ENCODE measurements at places on chromosomes 3 and 15.

GRCh38 chr3:50913260-50913659, 238.5 kb downstream of the DOCK3 start:
- DNase-seq: no peak

GRCh38 chr3:129836381-129837064, 57.0 kb downstream of the TMCC1 start:
- no peak for DNase-seq

DNA sequence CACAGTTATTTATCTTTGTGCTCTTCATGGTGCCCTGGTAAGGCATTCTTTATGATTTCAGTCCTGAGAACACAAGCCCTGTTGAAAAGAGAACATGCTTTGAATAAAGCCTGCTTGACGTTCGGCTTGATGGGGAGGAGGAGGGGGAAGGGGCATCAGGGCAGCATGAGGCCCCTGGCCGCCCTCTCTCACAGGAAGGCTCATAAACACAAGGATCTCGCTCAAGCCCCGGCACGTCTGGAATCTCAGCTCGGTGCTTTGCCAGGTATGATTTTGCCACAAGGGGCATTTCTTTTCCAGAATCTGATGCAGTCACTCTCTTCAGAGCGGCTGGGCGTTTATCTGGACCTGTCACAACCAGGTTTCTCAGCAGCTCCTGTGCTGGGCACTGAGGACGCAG, 129.4 kb downstream of the DNAJB8 start:
- DNase-seq: no peak

GRCh38 chr3:149955449-149955848, 15.2 kb downstream of the PFN2 start:
- DNase-seq: no peak

GRCh38 chr15:75104804-75105557, 81.6 kb downstream of the PPCDC start:
- no peak for DNase-seq

DNA sequence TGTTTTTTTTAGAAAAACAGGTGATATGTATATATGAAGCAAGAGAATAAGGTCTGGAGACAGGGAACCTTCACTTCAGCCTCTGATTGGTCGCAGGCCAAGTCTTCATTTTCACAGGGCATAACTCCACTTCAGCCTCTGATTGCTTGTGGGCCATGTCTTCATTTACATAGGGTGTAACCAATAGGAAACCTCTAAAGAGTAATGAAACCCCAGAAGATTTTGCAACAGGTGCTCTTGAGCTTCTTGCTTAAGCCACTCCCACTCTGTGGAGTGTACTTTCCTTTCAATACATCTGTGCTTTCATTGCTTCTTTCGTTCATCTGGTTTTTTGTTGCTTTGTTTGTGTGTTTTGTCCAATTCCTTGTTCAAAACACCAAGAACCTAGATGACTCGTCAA, 22.6 kb upstream of the SCG3 start:
- no peak for DNase-seq

DNA sequence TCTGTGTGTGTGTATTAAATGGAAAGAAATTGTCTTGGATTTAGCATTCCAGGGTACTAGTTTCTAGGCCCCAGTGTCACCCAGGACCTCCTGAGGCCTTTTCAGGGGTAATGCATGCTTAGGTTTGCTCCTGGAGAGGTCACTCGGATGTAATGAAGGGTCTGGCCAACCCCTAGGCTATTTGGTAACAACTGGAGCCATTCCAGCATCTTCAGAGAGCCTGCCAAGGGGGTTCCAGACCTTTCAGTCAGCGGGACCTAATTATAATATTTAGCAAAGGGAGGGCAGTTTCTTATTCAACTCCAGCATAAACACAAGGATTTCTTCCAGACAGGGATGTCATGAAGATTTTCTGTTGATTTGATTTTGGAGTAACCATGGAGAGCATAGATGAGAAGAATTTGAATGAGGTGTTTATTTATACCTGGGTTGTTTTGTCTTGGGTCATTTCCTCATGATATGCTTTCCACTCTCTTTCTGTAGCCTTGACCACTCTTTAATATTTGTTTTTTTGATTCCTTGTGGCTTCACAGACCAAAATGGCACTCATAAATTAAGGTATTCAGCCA, 17.4 kb downstream of the KAT2B start:
- no peak for DNase-seq
